ENCODE measurements at places on chromosomes 4 and X.
A peak's percentile ranks its signal among the peaks of the same experiment; 100 is the strongest.

DNA sequence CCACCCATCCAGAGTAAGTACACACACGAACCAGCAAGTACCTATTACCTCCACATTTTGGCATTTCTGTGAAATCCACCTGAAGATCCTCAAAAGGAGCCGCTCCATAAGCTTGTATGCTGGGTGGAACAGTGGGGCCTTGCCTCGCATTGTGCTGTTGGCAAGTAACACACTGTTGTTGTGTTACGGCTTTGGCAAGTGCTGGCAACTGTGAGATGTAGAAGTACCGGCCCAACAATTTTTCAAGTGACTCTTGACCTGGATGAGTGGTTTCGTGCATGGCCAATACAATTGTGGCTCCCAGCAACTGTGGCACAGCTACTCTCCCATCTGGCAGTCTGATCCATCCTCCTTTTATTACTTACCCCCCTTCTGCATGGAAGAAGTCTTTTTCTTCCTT is 128.7 kb downstream of the CCNB3 start:
- no peak for DNase-seq

- no peak for DNase-seq
These were observed at the start of gene GJB1 for GRCh38 chrX:71222929-71223328. TSS of gene GJB1 (plus strand) at chrX:71223224. CDS start at chrX:71223708, 484 bp downstream.

DNA sequence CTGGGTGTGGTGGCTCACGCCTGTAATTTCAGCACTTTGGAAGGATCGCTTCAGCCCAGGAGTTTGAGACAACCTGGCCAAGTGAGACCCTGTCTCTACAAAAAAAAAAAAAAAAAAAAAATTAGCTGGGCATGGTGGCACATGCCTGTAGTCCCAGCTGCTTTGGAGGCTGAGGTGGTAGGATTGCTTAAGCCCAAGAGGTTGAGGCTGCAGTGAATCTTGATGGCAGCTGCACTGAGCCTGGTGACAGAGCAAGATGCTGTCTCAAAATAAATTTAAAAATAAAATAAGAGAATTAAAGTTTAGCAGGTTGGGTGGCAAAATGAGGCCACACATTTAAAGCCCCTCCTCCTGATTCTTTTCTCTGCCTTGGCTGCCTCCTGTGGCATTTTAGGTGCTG is 47.1 kb downstream of the HTT start:
- no peak for DNase-seq

DNA sequence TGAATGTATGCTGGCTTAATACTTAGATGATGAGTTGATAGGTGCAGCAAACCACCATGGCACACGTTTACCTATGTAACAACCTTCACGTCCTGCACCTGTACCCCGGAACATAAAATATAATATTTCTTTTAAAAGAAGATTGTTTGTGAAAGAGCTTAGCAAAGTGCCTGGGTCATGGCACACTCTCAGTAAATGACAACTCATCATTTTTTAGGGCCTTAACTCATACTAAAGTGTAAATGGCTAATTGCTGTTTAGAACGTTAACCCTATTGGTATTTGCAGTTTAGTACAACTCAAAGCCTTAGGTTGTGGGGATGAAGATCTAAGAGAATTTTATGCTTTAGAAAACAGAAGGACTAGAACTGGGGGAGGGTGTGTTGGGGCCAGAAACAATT is 67.7 kb downstream of the SEL1L3 start:
- no peak for DNase-seq

DNA sequence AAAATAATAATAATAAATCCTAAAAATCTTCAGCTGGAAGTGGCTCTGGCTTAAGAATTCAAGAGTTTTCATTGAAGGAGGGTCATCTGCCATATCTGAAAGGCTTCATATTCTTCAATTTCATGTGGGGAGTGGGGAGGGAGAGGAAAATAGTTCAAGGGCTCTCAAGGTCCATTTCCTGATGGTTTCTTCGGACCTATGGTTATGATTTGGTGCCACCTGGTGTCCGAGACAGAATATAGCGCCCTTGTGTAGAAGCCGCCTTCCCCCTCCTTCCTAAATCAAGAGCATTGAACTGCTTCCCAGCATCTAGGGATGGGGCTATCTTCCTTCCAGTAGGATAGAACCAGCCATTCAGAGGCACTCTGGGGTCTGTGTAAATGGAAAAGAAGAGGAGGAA is 34.3 kb downstream of the NLGN3 start:
- peak; percentile 18 for DNase-seq

DNA sequence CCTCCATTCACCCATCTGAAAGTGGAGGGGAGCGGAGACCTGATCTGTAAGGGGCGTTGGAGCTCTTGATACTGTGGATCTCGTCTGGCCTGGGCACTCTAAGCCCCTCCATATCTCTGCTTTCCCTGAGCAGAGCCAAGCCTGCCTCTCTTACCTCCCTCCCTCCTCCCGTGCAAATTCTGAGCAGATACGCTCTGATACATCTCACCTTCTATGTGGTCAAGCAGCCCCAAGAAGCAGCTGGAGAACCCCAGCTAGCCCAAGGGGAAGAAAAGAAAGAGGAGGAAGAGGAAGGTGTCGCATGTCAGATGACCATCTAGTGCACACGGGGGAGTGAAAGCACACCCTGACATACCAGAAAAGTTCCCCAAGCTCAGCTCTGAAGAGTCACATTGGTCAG is 1.9 kb upstream of the DGAT2L6 start:
- DNase-seq, result no peak

DNA sequence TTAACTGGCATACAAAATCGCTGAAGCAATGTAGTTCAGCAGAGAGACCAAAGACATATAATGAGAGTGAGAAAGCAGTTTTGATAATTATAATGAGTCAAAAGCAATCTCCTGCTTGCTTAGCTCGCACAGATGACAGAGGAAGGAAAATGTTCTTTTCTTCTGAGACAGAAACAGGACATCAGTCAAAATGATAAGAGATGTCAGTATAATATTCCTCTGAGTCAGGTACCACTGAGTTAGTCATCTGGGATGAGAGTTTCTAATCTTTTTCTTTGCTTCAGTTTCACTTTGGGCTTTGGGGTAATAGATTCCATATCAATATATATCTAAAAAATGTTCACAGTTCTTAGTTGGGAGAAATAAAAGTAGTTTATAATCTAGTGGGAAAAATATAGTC is 387.2 kb downstream of the PCDH7 start:
- no peak for DNase-seq

GRCh38 chr4:119284876-119285780 is 36.8 kb downstream of the FABP2 start:
- no peak for DNase-seq

DNA sequence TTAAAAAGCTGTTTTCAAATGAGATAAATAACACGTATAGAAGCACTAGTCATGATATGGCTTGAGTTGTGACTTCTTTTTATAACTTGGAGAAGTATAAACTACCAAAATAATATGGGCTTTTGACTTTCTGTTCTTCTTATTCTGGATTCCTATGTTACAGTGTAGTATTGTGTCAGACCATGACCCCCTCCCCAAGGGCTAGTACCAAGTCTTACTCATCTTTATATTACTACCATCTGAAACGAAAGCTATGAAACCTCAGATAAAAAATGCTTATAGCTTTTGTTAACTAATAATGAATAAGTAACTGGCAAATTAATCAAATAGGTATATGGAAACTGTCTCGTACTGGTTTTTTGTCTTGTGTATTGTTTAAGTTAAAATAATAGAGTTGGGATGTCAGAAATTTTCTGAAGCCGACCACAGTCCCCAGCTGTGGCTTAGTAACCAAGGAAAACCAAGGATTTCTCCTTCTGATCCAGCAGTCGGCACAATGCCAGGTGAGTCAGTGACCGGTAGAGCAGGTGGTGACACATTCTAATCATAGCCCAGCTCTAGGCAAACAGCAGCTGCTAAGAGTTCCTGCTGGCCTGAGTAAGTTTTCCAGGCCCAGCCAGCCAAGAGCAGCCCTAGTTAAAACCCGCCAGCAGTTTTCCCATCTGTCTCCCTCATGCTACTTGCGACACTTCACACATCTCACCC is 163.3 kb upstream of the PRDX4 start:
- no peak for DNase-seq

DNA sequence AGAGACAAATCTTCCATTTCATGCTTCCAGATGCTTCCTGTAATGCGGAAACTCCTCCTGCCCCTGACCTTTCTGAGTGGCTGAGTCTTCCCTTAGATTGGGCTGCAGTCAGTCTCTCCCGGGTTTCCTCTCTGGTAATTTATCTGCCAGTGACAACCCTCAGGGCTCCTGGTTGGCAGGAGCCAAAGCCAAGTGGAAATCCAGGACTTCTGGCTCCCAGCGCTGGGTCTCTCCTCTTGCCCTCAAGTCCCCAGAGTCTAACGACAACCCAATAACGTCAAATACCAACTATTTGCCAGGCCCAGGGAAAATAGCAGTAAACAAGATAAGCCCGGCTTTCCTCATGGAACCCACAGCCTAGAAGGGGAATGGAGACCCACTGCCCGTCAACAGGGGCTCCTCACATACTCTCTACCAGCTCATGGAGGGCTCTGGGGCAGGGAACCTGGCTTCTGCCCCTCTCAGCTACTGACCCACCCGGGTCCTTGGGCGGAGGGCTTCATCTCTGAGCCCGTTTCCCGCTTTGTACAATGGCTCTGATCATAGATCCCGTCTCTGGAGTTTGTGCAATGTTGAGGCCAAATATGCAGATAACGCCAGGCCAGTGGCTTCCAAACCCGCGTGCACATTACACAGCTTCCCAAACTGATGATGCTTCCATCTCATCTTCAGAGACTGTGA is 1.1 kb upstream of the TBC1D14 start:
- no peak for DNase-seq

DNA sequence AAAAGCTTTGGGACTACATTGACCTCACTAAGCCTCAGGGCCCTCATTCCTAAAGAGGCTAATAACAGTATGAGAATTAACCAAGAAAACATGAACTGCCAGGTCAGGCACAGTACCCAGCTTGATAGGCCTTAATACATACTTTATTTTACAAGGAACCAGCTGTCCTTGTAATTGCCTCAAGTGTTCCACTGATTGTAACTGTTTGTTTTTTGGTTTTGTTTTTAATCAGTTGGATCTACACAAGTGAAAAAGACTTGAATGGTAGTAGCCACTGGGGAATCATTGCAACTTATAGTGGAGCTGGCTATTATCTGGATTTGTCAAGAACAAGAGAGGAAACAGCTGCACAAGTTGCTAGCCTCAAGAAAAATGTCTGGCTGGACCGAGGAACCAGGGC is 35.6 kb downstream of the PKD2 start:
- DNase-seq, result no peak

DNA sequence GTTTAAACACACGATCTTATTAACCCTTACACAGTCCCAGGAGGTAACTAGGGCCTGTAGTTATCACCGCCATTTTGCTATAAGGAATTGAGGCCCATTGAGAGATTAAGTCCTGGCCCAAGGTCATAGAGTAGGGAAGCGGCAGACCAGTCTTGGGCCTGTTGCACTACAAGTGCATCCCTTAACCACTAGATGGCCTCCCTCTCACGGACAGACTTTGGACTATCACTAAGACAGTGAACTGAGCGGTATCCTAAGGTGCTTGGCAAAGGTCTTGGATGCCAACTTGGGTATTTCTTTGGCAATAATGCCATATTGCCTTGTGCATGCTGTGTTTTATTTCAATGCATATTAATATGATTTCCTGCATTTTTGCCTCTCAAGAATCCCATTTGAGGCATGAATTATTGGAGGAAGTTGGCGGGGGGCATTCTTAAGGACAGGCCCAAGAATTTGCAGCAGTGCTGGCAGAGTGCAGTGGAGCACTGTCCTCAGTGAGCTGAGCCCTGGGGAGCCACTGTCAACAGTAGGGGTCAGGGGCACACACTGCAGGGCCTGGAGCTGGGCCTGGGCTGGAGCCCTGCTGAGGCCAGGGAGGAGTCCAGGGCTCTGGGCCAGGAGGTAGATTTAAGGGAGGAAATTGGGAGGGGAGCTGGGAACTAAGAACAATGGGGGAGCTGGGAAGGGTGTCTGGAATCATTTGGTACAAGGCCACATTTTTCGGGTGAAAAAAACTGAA is 147.4 kb downstream of the SMIM20 start:
- peak; percentile 45 for DNase-seq

- DNase-seq, result no peak
These were observed 28.9 kb upstream of the AP1S2 start for GRCh38 chrX:15883540-15883863.

GRCh38 chrX:11458170-11458569 is 165.0 kb downstream of the AMELX start:
- DNase-seq, result no peak

- no peak for DNase-seq
These were observed 34.2 kb downstream of the FAM193A start for GRCh38 chr4:2570551-2571222.

DNA sequence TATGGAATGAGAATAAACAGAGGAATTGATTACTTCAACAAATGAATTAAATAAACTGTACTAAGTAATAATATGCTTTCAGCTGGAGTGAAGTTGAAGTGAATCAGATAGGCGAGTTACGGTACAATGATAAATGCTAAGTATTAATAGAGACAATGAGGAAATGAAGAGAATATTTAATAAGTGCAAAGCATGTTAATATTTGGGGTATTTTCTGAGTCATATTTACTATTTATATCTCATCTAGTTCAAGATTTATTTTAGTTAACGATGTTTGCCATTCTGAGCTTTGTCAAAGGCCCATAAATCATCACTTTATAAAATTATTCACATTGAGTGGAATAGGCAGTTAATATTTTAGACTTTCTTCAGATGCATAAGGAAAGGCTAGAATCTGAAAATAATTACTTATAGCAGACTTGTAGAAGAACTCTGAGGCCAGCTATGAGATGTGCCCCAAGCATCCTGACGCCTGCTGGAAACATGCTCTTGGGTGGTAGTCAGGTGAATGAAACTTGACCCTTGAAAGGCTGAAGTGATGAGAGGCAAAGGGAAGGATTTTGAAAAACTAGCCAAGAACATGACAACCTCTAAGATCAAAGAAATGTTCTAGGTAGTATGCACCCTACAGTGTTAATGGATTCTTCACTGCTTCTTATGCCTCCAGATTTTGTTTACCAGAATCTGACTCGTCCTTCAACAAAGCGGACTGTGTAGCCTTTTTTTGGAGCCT is 133.8 kb upstream of the STIM2 start:
- DNase-seq, result no peak

DNA sequence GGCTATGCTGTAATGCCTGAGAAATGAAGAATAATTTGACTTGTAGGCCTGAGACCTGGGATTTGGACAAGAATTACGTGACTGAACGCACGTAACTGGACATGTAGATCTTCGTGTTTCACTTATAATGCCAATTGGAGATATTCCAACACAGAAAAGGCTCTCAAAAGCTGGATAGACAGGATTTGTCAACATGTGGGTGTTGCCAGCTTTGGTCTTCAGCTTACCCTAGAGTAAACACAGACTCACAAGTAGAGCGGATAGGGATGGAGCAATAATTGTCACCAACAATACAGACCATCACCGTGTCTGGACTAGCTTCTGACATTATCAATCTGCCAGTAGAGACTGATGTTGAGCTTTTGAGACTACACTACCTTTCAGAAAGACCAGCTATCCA is 1511.0 kb upstream of the ADGRL3 start:
- no peak for DNase-seq

DNA sequence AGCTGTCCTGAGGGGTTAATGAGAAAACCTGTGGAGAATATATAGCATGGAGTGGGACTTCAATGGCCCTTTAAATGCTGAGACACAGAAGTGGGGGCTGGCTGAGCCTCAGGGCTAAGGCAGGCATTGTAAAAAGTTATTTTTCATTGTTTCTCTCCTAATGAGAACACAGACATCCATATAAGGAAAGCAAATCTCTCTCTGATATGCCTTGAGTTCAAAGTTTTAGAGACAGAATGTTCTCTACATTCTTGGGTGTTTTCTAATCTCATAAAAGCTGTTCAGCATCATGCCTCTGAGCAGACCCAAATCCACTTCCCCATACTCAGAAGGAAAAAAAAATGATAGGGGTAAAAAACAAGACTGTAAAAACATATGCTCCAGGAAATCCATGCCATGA is 16.8 kb upstream of the RAB40A start:
- no peak for DNase-seq

Measured in AML-193 (cell line).